Activated CD4-positive, alpha-beta memory T cell treated with anti-CD3 and anti-CD28 coated beads for 36 hours (primary cell): ENCODE measurements at places on chromosomes 11 and 22. TPM values are rescaled to one million over a fixed set of nuclear protein-coding genes. Genes with fewer than 3 reads are reported as not detected.

DNA sequence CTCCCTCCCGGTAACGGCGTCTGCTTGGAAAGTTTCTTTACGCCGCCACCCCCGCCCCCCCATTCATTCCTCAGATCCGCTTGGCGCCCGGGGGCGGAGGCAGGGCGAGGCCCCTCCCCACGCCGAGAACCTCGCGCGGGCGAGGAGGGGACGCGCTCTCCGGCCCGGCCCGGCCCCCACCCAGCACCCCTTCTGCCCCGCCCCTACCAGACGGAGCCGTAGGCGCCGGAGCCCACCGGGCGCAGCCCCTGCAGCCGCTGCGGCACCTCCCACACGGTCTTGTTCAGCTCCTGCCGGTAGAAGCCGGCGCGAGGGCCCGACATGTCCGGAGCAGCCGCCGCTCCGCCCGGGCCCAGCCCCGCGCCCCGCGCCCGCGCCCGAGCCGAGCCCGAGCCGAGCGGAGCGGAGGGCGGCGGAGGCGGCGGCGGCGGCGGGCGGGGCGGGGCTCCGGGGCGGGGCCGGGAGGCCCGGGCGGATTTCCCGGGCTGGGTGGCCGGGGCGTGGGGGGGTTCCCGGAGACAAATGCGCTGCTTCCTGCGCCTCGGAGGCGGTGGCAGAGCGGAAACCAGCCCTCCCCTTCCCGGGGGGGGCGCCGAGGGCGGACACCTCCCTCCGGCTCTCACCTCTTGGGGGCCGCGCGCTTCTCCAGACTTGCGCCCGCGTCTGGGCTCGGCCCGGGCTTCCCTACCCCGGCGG lies at the start of gene MAPK11:
MAPK11 (minus strand) TSS at position 411 of the 696 bp plus-strand sequence; CDS start at position 323, 88 bp downstream.
- H3K27ac ChIP-seq, result peak within 1 kb of the TSS; percentile 8
- H3K27me3 ChIP-seq, result no peaks in the 10 kb centered on the region
- H3K36me3 ChIP-seq, result no peaks in the 10 kb centered on the region
- peaks cover 8% of the 10 kb centered on the region for H3K4me1 ChIP-seq
- peak within 1 kb of the TSS; percentile 68 for H3K4me3 ChIP-seq

The MAP6 gene
- not detected for total RNA-seq

GRCh38 chr11:75516886-75517285 lies 8.9 kb downstream of the GDPD5 start:
- H3K4me3 ChIP-seq, result no peak overlapping the region
- no peaks in the 10 kb centered on the region for H3K36me3 ChIP-seq
- no peak for DNase-seq
- H3K4me1 ChIP-seq, result peaks cover 45% of the 10 kb centered on the region
- H3K27ac ChIP-seq, result no peak overlapping the region

DNA sequence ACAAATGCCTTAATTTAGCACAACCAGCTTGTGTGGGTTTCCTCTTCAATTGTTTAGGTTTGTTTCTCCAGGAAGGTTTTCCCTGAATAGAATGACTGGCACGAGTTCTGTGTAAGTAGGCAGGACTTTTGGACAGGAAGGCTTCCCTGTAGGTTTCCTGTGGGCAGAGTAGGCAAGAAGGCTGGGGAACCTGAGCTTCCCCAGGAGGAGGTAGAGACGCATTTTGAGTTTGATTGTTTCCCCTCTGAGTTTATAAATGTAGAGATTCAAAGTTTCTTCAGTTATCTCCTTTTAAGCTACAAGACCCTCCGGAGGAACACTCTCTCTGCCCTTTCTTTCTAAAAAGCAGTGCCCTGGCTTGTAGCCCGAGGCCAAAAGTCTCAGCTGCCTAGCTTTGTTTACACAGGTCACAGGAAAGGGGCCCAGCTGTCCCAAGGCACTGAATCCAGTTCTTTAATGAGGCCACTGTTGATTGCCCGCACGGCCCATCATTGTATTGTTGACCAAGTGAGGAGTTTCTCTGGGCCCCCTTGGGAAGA lies 66.6 kb upstream of the RDX start:
- no peak for DNase-seq
- H3K27ac ChIP-seq, result no peak overlapping the region
- peaks cover 3% of the 10 kb centered on the region for H3K27me3 ChIP-seq
- no peaks in the 10 kb centered on the region for H3K36me3 ChIP-seq

The MS4A4A gene
- not detected for total RNA-seq

- H3K27me3 ChIP-seq, result no peaks in the 10 kb centered on the region
- no peaks in the 10 kb centered on the region for H3K4me1 ChIP-seq
- peaks cover 3% of the 10 kb centered on the region for H3K36me3 ChIP-seq
- H3K4me3 ChIP-seq, result no peak overlapping the region
- no peak overlapping the region for H3K27ac ChIP-seq
These were observed 11.1 kb upstream of the CDC42EP2 start for GRCh38 chr11:65303555-65303954.

The HOATZ gene
- total RNA-seq, result not detected

DNA sequence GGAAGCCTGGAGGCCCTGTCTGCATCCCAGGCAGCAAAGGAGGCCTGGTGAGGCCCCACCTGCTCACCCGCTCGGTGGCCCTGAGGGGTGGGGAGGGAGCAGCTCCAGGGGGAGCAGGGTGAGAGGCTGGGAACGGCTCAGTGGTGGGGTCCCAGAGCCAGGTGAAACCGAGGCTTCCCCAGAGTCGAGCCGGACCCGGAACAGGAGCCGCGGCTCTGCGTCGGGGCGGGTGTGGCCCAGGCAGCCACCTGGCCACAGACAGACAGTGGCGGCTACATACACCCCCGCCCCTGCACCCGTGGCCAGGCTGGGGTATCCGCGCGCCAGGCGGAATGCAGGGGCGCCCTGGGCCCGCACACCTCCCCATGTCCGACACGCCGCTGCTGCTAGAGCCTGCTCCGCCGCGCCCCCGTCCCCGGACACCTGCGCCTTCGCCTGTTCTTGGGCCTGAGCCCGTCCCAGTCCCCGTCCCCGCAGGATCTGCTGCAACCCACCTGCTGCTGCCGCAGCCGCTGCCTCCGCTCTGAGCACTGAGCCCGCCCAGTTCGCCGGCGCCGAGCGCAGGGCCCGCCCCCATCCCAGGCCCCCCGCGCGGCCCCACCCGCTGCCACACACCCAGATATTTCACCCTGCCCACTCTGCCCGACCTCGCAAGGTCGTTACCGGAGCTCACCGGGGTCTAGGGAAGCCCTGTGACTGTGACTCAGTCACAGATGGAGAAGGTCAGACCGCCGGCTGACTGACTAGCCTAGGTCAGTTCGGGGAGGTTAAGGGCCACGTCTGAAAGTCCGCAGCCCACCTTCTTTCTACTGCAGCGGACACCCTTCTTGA lies at the start of gene SLC7A4:
SLC7A4 (minus strand) TSS at position 525 of the 831 bp plus-strand sequence. CDS start 749 bp downstream, outside the sequence.
- no peak within 1 kb of the TSS for H3K27ac ChIP-seq
- no peaks in the 10 kb centered on the region for H3K36me3 ChIP-seq
- peaks cover 32% of the 10 kb centered on the region for H3K27me3 ChIP-seq
- DNase-seq, result no peak
- H3K4me3 ChIP-seq, result no peak within 1 kb of the TSS

- no peaks in the 10 kb centered on the region for H3K36me3 ChIP-seq
- no peak overlapping the region for H3K4me3 ChIP-seq
- no peak overlapping the region for H3K27ac ChIP-seq
- H3K4me1 ChIP-seq, result no peaks in the 10 kb centered on the region
- peak; percentile 73 for DNase-seq
These were observed 14.1 kb downstream of the RPS13 start for GRCh38 chr11:17063171-17064002.

DNA sequence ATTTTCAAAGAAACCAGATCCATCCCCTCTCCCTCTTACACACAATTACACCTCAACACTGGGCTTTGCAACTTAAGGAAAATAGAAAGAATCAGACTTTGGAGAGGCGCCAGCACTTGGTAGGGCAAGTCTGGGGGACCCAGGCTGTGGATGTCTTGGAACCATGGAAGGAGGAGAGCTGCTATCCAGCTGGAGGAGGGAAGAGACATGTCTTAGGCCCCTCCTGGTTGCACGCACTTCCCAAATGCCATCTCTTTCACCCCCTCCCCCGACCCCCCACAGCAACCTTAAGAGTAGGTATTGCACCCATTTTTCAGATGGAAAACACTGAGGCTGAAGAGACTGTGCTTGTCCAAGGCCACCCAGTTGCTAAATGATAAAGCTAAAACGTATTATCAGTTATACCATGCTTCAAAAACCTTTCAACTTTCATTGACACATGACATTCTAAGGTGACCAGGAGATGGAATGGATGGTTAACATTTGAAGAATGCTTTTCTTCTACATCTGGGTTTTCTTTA lies 3.9 kb downstream of the TIMP3 start:
- peaks cover 2% of the 10 kb centered on the region for H3K4me1 ChIP-seq
- H3K36me3 ChIP-seq, result no peaks in the 10 kb centered on the region
- H3K4me3 ChIP-seq, result no peak overlapping the region
- H3K27ac ChIP-seq, result no peak overlapping the region
- H3K27me3 ChIP-seq, result peaks cover 47% of the 10 kb centered on the region

DNA sequence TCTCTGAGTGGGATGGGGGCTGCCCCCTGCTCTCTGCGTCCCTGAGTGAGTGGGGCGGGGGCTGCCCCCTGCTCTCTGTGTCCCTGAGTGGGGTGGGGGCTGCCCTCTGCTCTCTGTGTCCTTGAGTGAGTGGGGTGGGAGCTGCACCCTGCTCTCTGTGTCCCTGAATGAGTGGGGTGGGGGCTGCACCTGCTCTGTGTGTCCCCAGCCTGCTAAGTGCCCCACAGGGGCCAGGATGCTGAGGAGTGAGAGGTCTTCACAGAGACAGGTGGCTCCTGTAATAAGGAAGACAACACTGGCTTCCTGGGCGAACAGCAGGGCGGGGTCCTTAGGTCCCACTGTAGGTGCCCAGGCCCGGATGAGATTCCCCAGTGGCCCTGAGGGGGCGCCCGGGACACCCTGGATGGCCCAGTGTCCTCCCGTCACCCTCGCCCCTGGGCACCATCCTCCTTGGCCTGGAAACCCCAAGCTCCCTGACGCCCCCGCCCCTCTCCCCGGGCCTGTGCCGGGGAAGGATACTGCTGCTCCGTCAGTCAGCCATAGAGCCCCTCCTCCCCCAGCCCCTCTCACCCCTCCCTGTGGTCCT lies 3.8 kb upstream of the CCDC188 start:
- no peak overlapping the region for H3K27ac ChIP-seq
- no peaks in the 10 kb centered on the region for H3K4me1 ChIP-seq
- no peak overlapping the region for H3K4me3 ChIP-seq
- no peak for DNase-seq
- no peaks in the 10 kb centered on the region for H3K36me3 ChIP-seq

The MRGPRX3 gene
- not detected for total RNA-seq

GRCh38 chr11:125390946-125391345 lies 105.1 kb downstream of the FEZ1 start:
- H3K4me3 ChIP-seq, result no peak overlapping the region
- peaks cover 10% of the 10 kb centered on the region for H3K27me3 ChIP-seq
- no peaks in the 10 kb centered on the region for H3K36me3 ChIP-seq
- DNase-seq, result no peak
- no peak overlapping the region for H3K27ac ChIP-seq

DNA sequence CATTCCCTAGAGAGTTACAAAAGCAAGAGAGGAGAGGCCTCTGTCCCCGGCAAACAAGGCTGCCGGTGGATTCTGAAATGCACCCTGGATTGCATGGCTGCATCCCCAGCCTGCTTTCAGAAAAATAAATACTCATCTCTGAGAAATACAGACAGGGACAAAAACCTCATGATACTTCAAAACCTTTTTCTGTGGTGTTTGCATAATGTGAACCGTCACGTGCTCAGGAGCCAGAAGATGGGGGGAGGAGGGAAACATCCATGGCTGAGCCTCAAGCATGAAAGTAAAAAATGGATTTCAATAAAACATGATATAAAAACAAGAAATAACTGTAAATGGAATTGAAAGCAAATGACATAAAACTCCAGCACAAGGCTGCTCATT lies 198.5 kb upstream of the NCAM1 start:
- no peak for DNase-seq
- no peak overlapping the region for H3K4me3 ChIP-seq
- no peaks in the 10 kb centered on the region for H3K36me3 ChIP-seq
- peaks cover 2% of the 10 kb centered on the region for H3K27me3 ChIP-seq

The GRM5 gene
- not detected for total RNA-seq

GRCh38 chr11:46047520-46047919 lies 73.7 kb downstream of the PHF21A start:
- peaks cover 18% of the 10 kb centered on the region for H3K36me3 ChIP-seq
- no peak overlapping the region for H3K27ac ChIP-seq
- H3K4me3 ChIP-seq, result no peak overlapping the region
- peaks cover 3% of the 10 kb centered on the region for H3K4me1 ChIP-seq
- no peak for DNase-seq

DNA sequence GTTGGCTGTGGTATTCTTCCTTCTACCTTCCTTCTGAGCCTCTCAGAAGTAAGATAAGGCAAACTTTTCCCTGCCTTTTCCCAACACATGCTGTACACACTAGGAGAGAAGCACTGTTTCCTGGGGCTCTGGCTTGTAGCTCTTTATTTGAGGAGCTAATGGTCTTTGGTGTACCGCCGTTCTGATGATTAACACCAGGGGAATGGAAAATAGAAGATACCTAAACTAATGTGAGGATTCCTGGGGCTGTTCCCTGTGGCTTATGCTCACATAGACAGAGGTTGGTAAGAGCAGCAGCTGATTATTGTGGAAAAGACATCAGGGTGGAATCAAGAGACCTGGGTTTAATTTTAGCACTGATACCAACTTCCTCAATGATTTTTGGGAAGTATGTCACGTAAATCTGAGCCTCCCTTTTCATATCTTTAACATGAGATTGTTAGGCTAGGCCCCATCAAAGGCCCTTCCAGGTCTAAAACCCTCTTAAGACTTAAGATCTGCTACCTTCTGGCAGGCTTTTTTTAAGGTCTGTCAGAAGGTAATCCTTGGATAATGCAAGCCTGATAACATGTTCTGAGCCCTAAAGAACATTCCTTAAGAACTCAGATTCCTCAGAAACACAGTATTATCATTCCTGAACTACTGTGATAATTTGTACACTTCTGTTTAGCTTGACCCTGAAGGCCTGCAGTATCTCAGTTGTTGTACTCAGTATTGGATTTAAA lies 24.8 kb upstream of the RCE1 start:
- H3K27me3 ChIP-seq, result no peaks in the 10 kb centered on the region
- DNase-seq, result no peak
- H3K4me1 ChIP-seq, result peaks cover 7% of the 10 kb centered on the region
- no peak overlapping the region for H3K4me3 ChIP-seq

GRCh38 chr11:10618490-10618889 lies 50.0 kb upstream of the LYVE1 start:
- H3K27me3 ChIP-seq, result peaks cover 5% of the 10 kb centered on the region
- no peak overlapping the region for H3K27ac ChIP-seq
- peaks cover 7% of the 10 kb centered on the region for H3K4me1 ChIP-seq
- H3K4me3 ChIP-seq, result no peak overlapping the region

DNA sequence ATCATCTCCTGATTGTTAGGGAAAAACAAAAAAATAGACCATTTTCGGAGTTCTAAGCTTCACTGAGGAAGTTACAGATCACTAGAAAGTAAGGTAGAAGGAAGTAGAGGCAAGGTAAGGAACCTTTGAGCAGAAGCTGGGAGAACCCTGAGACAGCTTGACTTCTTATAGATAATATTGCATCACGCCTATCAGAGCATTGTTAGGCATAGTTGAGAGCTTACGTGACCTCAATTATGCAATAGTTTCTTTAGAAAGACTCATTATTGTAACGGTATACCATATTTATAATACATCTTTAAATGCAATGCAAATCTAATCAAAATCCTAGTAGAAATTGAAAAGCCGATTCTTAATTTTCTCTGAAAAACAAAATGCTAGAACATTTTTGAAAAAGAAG lies 4.9 kb downstream of the TBRG1 start:
- no peaks in the 10 kb centered on the region for H3K27me3 ChIP-seq
- peaks cover 46% of the 10 kb centered on the region for H3K36me3 ChIP-seq
- peaks cover 30% of the 10 kb centered on the region for H3K4me1 ChIP-seq
- DNase-seq, result no peak

The ST14 gene
- total RNA-seq, result not detected
